ENCODE measurements at places on chromosomes 1 and 21.

DNA sequence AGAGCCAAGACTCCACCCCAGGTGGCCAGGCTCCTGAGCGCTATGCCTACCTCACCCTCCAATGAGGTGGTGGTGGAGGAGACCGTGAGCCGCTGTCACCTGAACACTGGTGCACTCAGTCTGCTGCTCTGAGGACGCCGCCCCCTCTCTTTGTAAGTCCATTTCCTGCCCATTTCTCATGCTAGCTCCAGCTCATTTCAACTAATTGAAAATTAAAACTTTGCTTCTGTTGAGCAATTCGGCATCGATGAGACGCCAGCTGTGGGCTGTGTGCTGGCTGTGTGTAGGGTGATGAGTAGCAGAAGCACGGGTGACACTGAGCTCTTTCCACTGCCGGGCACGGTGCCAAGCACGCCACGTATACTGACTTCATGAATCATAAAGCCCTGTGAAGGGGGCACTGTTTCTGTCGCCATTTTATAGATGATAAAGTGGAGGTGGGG, 11.2 kb downstream of the TNFRSF1B start:
- DNase-seq: peak; percentile 99

DNA sequence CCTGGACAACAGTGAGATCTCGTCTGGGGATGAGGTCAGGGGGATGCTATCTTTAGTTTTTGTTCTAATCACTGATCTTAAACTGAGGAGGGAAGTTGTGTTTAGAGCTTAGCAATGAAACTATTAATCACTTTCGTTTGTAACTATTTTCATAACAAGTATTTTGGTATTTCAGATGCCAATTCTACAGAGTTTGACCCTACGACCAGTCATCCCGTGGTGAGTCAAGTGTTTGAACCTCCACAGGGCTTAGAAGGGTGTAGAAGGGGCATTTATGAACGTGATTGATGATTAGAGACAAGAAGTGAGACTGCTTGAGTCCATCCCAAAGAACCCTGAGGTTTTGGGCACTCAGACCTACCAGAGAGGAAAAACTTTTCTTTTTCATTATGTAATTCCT, 15.6 kb downstream of the SLFNL1 start:
- DNase-seq: no peak

GRCh38 chr1:162398999-162399580, 12.8 kb downstream of the SH2D1B start:
- DNase-seq: no peak

- DNase-seq: no peak
Measured at GRCh38 chr1:39416609-39417008, 74.8 kb upstream of the BMP8A start.

GRCh38 chr21:42191064-42191463, 27.9 kb upstream of the ABCG1 start:
- no peak for DNase-seq

DNA sequence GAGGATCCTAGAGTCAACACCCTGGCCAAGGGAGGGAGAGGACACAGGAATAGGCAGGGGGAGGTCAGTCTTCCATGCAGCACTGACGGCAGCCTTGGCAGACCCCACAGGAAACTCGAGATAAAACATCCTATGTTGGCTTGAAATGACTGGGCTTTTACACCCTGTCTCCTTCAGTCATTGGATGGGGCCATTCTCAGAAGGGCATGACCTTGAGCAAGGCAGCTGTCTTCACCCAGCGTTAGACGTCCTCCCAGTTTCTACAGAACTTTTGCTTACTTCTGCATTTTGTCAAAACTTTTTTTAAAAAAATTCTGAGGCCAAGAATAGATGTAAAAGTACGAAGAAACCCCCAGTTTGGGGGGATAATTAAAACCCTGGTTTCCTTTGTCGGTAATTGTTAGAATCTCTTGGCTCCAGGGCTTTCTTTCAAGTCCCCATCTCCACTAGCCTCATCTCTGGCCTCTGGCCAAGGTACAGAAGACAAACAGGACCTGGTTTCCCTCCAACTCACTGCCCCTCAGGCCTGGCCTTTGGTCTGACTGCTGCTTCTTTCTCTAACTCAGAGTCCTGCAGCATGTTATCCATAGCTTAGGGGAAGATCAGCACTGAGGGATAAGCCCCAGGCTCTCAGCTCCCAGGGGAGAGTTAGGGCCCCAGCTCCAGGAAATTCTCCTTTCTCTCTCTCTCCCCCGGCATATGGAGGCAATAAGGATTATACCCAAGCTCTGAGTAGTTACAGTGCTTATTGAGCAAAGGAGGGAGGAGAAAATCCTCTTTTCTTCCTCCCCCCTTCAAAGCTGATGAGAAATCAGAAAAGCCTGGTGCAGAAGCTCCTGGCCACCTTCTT, 51.6 kb upstream of the KCND3 start:
- no peak for DNase-seq

- no peak for DNase-seq
Measured at GRCh38 chr1:29123053-29123886, 433 bp downstream of the TMEM200B start.

- DNase-seq: no peak
Measured at GRCh38 chr1:38129971-38130370, 83.4 kb upstream of the POU3F1 start.

- DNase-seq: no peak
Measured at GRCh38 chr1:165116732-165117131, 239.8 kb downstream of the LMX1A start.

- DNase-seq: no peak
Measured at GRCh38 chr1:102942324-102942723, 166.0 kb downstream of the COL11A1 start.

GRCh38 chr1:204792354-204792692, 78.3 kb upstream of the NFASC start:
- DNase-seq: no peak

DNA sequence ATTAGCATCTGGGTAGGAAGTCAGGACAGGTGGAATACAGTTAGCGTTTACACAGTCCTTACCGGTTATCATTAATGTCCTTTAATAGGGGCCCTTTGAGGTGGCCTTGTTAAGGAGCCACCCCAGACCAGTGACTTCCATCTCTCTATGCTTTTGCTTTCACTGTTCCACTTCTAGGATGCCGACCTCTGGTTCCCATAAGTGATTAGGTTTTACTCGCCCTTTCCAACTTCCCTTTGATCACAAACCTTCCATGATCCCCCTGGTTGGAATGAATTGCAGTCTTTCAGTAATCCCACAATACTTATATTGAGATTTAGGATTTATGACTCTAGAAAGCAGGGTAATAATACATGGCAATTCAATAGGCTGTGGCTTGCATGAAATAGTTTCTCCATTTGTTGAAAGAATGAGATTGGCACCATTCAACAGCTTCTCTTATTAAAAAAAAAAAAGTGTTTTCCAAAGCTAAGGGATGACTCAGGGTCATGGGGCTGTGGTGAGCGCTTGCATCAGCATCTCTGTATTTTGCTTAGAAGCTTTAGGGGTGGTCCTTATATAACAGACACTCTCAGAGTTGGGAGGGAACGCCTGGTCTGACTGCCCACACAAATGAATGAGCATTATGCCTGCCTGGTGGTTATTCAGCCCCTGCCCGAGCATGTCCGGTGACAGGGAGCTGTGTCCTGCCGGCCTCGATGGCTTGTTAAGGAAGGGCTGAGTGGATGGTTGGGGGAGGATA, 110.5 kb downstream of the CNIH3 start:
- peak; percentile 94 for DNase-seq

DNA sequence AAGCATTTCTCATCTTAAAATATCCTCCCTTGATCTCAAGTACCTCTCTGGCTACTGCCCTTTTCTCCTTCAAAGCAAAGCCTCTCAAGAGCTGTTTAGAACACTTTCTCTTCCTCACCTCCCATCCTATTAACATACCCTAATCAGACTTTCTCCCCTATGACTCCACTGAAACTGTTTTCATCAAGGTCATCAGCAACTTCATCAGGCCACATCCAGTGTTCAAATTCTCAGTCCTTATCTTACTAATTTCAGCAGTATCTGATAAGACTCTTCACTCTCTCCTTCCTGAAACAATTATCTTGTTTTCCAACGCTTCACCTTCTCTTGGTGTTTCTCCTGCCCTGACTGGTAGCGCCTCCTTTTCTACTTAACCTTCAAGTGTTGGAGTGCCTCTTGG, 1.5 kb upstream of the RAP1A start:
- no peak for DNase-seq

GRCh38 chr1:221118176-221118937, 239.1 kb downstream of the HLX start:
- no peak for DNase-seq

- DNase-seq: no peak
Measured at GRCh38 chr1:219988387-219988786, 57.9 kb downstream of the EPRS1 start.

DNA sequence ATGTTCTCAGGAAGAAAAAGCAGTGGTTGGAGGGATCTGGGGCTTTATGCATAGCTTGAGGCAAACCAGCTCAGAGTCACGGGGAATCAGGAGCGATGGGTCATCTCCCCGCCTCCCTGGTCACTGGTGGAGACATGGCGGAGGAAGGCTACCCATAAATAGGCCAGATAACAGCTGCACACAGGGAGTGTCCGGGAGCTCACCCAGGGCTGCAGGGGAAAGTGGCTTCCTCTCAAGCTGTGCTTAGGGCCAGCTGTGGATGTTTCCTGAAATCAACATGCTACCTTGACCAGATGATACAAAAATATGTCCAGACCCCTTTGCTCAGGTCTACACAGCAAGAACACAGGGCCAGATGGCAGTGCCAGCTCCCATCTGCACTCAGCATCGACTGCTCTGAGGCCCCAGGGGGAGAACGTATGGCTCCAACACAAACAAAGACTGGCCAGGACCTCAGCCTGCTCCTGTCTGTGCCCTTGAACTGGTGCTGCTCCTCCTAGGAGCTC, 27.1 kb upstream of the RERE start:
- no peak for DNase-seq

- peak; percentile 36 for DNase-seq
Measured at GRCh38 chr1:186099336-186100104, 275.5 kb downstream of the TPR start.

DNA sequence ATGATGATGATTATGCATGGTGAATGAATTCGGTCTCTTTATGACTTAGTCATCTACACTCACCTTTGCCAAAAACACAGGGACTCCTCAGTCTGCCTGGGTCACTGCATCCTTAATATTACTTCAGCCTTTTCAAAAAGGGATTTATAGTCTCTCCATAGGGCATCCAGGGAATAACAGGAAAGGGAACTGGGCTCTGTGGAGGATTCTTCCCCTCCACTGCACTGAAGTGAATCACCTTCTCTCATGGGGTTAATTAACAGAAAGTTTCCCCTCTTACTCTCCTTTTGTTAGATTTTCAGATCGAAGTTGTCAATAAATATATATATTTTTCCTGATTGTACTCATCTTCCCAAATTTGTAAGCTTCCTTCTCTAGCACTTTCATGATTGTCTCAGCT, at the start of gene OR6K3:
Gene OR6K3, minus strand, starts transcription at position 101 of the 400 bp plus-strand sequence. CDS start 2,605 bp downstream, outside the sequence.
- no peak for DNase-seq

GRCh38 chr1:164794356-164794755, 235.4 kb downstream of the PBX1 start:
- DNase-seq: no peak

DNA sequence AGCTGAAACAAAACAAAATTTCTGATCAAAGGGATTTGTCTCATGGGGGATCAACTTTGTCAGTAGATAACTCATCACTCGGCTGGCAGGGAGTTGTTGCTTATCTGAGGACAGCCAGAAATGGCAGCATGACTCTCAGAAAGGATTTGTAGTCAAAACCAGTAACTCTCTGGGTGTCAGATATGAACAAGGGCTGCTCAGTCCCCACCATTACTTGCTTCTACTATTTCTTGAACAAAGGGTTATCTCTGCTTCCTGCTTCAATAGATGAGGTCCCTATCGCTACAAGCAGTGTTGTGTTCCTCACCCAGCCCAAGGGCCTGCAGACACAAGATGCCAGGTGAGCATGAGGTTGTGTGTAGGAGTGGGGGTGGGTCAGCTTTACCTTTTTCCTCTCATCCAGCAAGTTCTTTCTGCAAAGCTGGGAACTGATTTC, 116.2 kb downstream of the PTBP2 start:
- DNase-seq: no peak

GRCh38 chr1:151673407-151673806, 43.2 kb downstream of the CELF3 start:
- no peak for DNase-seq

DNA sequence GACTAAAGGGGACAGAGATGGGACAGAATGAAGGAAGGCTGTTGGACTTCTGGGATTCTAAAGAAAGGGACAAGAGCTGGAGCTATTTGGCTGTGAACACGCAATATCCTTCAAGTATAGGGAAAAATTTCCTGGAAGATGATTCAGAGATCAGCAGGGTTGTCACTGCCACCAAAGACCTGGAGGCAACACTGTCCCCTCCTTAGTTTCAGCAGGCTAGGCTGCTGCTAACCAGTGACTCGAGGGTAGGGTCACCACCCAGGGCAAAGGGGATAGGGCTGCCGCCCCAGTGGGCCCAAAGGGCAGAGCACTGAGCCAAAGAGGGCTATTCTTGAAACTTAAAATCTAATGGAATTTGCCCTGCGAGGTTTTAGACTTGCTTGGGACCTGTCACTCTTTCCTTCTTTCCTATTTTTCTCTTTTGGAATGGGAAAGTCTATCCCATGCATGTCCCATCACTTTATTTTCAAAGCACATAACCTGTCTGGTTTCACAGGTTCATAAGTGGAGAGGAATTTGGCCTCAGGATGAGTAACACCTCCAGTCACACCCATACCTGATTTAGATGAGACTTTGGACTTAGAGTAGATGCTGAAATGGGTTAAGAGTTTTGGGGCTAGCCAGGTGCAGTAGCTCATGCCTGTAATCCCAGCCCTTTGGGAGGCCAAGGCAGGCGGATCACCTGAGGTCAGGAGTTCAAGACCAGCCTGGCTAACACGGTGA, 11.9 kb downstream of the IFNLR1 start:
- no peak for DNase-seq

GRCh38 chr1:77386276-77386675, 104.5 kb downstream of the AK5 start:
- DNase-seq: no peak

GRCh38 chr1:112700290-112701226, 6.4 kb downstream of the RHOC start:
- peak; percentile 92 for DNase-seq

DNA sequence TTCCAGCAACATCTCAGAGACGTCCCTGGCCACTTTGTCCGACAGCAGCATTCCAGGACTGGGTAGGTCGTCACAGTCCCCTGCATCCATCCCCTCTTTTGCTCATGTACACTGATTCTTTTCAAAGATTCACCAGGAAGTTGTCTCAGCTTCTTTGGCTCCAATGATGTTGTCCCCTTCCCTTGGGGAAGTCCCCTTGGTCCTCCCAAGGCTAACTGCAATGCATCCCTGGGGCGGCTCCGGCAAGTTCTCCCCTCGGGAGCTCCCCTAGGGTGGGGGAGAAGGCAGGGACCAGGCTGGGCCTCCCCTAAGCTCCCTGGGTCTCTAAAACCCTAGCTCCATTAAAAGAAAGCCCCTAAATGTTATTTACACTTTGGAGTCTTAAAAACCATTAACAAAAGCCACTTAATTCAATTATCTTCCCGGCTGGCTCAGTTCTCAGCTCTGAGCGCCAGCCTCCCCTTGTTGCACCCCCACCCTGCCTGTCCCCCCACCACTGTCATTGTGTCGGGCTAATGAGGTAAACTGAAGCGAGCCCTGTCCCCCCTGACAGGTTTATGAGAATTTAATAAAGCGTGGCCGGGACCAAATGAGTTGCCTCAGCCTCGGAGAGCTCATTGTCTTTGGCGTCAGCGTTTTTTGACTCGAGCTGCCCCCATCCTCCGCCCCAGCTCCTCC, 25.3 kb downstream of the KNCN start:
- DNase-seq: no peak

GRCh38 chr1:164699815-164700491, 141.0 kb downstream of the PBX1 start:
- no peak for DNase-seq
